Calu3 (cell line): ENCODE measurements at places on chromosomes 7 and 10. TPM values are rescaled to one million over a fixed set of nuclear protein-coding genes. Genes with fewer than 3 reads are reported as not detected.

The PLXNA4 gene
- 0.24 TPM in 1 of 2 replicates, not detected in the other for total RNA-seq

The VAX1 gene
- total RNA-seq, result not detected in 2 replicates

- H3K27ac ChIP-seq, result no peak overlapping the region
- H3K36me3 ChIP-seq, result no peaks in the 10 kb centered on the region
- no peak for DNase-seq
- no peaks in the 10 kb centered on the region for H3K4me1 ChIP-seq
Measured at GRCh38 chr7:42618651-42619360, 293.1 kb downstream of the C7orf25 start.

GRCh38 chr10:87771871-87772500 is 46.0 kb downstream of the ATAD1 start:
- H3K27ac ChIP-seq, result no peak overlapping the region
- no peak overlapping the region for H3K4me3 ChIP-seq
- no peaks in the 10 kb centered on the region for H3K27me3 ChIP-seq
- H3K36me3 ChIP-seq, result peaks cover 3% of the 10 kb centered on the region
- peaks cover 6% of the 10 kb centered on the region for H3K4me1 ChIP-seq

GRCh38 chr10:85225311-85225710 is 896.9 kb downstream of the CCSER2 start:
- no peaks in the 10 kb centered on the region for H3K36me3 ChIP-seq
- no peaks in the 10 kb centered on the region for H3K27me3 ChIP-seq
- no peak overlapping the region for H3K4me3 ChIP-seq
- H3K27ac ChIP-seq, result no peak overlapping the region
